ENCODE measurements at places on chromosomes 6 and 20.

GRCh38 chr6:15615802-15616201 lies 47.0 kb downstream of the DTNBP1 start:
- DNase-seq: peak; percentile 11

- no peak for DNase-seq
Observed at GRCh38 chr6:144739873-144740272, 454.7 kb downstream of the UTRN start.

DNA sequence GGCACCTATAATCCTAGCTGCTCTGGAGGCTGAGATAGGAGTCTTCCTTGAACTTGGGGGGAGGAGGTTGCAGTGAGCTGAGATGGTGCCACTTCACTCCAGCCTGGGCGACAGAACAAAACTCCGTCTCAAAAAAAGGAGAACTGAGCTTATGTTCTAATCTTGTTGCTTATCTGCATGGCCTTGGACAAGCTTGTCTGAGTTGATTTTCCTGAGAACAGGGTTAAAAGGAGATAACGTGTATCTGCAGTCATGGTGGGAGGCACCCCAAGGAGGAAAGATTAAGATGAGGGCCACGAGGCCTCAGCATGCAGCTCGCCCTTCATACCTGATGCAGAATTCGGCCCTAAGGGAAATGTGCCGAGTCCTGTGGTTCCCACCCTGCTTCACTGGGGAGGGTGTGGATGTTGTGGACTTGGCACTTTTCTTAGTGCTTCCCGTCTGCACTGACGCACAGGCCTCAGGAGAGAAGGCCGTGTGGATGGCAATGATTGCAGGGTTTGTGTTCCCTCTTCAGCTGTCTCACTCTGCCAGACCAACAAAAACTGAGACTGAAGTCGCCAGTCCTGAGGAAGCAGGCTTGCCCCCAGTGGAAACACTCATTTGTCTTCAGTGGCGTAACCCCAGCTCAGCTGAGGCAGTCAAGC lies 56.3 kb downstream of the EZR start:
- DNase-seq: peak; percentile 62

DNA sequence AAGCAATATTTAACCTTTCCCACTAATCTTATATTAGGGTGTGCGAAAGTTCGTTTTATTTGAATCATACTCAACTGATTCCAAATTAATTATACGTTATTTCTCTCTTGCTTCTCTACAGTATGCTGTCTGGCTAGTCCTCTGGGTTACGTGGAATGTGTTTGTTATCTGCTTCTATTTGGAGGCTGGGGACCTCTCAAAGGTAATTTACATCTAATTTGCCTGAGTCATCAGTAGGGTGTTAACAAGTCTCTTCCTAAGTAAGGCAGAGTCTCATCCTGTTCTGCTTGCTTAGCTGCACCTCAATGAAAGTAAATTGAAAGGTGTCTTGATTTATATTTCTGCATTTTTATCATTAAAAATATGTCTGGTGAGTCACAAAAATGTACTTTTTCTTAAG lies 551.5 kb downstream of the NKAIN2 start:
- peak; percentile 60 for DNase-seq

- no peak for DNase-seq
Observed at GRCh38 chr6:137095093-137095492, 50.3 kb upstream of the IL20RA start.

DNA sequence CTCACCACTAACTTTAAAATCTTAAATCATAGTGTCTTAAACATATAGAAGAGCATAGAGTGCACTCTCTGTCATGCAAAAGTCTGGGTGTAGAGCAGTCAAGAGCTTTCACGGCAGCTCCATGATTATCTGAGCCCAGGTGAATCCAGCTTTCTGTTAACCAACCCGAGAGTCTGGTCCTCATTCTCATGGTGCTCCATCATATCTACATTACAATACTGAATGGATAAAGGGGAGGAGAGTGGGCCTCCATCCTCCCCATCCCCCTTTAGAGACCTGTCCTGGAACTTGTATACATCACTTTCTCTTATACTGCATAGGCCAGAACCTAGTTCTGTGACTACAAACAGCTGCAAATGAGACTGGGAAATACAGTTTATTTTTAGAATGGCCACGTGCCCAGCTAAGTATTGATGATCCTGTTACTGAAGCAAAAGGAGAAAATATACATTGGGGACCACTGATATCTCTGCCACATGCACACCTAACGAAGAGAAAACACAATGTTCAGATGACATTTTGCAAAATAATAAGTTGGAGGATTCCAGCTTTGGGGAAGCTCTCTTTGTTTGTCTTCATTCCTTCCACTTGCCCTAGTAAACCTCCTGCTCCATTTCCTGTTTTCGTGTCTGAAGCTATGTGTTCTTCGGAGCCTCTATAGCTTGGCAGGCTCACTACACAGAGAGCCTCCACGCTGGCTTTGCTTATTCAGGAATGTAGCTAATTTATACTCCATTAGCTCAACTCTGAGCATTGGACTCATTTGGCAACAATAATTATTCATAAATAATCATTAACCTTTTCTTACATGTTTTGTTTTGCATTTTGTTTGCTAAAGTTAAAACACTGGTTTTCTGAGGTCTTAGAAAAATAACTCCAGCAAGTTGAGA lies 110.1 kb downstream of the IYD start:
- DNase-seq: no peak

DNA sequence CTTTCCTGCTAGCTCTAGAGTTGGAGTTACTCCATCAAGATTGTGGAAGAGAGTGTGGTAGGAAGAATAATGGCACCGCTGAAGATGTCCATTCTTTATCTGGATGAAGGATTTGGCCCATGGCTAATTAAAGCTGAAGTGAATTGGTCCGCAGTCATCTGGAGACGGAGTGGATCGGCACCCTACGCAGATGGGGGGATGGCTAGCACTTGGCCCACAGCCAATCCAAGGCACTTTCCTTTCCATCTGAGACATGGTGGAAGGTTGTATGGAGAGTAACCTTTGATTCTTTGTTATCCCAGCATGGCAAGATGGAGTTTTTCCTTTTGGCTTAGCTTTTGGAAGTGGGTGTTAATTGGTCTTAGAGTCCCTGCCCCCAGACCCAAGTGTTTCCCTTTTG lies 88.3 kb downstream of the JPH2 start:
- no peak for DNase-seq

DNA sequence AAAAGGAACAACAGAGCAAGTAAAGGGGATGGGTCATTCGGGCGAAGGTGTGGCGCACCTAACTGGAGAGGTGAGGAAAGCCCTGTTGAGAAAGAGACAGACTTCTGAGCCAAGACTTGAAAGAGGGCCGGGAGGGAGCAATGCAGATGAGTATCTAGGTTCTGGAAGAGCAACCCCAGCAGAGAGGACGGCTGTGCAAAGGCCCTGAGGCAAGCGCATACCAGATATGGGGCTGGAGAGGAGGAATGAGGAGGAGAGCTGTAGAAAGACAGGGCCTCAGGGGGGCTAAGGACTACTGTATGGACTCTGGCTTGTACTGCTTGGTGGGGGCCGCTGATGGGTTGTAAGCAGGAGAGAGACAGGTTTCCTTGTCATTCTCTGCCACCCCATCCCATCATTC lies 21.9 kb downstream of the TRERF1 start:
- DNase-seq: no peak
